ENCODE measurements at places on chromosomes 2 and 18. TPM values are rescaled to one million over a fixed set of nuclear protein-coding genes. Genes with fewer than 3 reads are reported as not detected.

- DNase-seq: no peak
Measured at GRCh38 chr2:36912695-36913094, 53.6 kb downstream of the STRN start.

DNA sequence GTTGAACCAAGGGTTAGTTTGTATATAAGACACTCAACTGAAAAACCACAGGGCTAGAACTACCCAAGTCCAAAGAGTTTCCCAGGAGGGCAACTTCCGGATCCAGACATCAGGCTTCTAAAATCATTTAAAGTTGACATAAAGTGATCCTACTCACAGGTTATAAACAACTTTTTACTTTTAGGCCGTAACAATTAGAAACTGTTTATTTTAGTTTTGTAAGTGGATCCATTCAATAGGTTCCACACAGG, 454.6 kb downstream of the MEIS1 start:
- DNase-seq: no peak

Gene SLC16A14
- 9.2 TPM for total RNA-seq

Gene C2orf78
- total RNA-seq: not detected

DNA sequence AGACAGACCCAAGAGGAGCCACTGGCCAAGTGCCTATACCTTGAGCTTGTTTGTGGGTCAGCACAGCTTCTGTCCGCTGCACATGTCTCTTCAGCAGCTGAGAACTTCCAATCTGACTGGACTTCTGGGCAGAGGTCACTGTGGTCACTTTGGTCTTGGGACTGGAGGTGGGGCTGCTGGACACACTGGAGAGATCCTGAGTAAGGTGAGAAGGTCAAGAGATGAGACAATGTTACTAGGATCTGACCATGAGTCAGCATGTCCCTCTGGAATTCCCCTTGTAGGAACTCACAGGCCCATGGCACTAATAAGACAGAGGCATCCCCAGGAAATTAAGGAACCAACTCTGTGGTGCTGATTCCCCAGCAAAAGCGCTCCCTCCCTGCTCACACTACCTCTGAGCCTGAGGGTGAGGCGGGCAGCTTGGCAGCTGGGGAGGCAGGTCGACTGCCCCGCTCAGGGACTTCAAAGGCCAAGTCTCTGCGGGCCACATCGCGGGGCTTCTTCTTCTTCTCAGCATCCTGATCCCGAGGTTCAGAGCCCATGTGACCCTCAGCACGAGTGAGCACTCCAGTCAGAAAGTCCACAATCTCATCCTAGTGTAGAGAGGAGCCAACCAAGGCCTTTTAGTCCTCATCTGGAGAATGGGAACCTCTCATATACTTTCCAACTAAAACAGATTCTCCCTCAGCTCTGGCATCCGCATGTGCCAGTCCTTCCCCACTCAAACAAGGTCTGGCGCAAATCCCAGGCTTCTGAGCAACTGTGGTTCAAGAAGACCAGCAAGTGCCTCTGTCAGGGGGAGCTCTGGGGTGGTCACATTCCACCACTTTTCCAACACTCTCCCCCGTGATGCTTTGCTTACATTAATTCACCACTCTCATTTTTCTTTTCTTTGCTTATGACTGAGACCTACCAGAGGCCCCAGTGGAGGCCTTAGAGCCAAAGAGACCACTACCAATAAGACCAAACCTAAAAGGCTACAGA, 29.4 kb downstream of the KANSL3 start:
- no peak for DNase-seq

Gene STEAP3
- total RNA-seq: 21.7 TPM

Data from suprapubic skin (tissue), 4 donors.